ENCODE measurements at places on chromosomes 4 and X.

DNA sequence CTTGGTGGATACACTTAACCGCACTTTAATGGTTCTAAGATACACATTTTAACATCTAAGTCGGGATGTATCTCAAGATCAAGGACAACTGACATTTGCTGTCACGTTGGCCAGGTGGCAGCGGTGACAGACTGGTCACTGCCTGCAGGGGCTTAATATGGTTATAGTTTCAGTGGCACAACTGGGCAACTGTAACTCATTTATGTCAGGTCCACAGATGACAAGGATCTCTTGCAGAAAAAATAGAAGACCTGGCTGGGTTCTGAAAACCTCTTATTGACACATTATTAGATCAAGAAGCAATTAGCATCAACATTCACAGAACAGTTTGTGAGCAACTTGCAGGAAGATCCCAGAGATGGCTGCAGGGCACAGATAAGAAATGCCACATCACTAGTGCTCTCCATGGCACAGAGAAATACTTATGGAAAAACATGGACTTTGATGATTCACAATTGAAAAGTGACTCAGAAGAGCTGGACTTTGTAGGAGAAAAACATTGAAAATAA is 99.6 kb upstream of the SORBS2 start:
- no peak for DNase-seq

GRCh38 chr4:37528166-37528885 is 157.8 kb downstream of the RELL1 start:
- DNase-seq = no peak

DNA sequence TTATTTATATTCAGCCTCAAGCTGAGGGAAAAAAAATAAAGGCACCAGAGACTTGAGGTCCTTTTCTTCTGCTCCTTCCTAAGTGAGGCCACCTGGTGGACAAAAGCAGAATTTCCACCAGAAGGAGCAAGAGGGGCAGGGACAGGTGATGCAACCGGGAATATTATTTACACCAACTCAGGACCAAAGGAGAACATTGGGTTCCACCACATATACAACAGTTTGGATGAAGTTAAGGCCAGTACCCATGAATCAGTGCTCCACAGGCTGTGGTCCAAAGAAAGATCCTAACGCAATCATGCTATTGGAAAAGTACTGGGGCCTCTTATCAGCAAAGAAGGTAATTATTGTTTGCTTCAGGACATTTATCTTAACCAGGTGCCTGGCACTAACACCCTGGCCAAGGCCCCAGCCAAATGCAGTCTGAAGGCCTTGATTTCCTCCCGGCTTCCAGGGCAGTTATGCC is 57.4 kb downstream of the TSC22D3 start:
- DNase-seq = peak; percentile 87

- DNase-seq = no peak
Measured at GRCh38 chrX:105328773-105329172, 108.3 kb upstream of the TEX13A start.

DNA sequence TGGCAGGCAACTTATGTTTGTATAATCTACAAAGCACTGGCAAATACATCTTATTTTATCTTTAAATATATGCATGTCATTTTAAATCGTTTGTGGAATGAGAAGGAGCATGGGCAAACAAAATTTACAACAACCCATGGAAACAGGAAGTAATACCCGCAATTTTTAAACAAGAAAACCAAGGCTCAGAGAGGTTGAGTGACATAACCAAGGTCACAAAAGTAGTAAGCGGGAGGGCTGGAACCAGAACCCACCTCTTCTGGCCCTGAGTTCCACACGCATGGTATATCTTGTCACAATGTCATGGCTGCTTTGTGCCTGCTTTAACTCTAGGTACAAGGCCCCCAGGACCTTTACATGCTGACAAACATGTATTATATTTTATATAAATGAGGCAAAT is 52.9 kb downstream of the SLC7A11 start:
- no peak for DNase-seq

DNA sequence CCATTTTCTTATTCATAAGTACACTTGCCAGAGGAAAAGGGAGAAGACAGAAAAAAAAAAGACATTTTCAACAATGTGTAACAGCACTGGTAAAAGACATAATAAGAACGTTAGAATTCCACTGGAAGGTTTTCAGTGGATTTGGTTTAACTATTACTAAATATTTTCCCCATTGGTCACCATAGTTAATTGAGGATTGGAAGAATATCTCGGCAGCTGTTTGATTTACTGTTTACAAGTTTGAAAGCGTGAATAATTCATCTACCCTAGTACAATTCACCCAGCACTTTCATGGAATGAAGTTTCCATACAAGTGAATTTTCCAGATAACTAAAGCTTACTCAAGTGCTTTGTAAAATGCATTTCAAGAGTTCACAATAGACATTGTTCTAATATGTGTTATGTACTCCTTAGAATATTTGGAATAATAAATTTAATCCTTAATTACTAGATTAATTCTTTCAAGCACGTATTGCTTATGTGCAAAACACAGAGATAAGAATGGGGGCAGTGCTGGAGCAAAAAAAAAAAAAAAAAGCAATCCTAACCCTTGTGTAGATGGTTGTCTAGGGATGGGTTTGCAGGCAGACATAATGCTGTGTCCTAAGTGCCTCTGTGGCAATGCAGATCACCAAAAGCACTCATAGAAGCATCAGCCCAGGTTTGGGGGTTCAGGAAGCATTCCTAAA is 57.1 kb downstream of the ENPEP start:
- no peak for DNase-seq

DNA sequence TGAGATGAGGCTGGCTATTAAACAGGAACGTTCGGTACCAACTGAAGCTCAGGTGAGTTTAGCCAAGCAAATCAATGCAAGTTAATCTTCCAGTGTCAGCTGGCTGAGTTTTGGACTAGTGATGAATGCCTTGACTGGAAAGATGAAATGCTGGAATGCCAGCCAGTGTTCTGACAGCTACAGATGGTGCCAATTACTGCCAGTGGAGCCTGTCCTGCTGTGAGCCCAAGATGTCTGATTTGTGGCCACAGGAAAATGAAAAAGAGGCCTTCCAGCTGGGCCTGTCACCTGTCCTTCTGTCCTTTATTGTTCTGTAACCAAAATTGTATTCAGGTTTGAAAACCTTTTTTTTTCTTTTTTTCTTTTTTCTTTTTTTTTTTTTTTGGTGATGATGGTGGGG is 223.1 kb downstream of the AFF2 start:
- DNase-seq = no peak

DNA sequence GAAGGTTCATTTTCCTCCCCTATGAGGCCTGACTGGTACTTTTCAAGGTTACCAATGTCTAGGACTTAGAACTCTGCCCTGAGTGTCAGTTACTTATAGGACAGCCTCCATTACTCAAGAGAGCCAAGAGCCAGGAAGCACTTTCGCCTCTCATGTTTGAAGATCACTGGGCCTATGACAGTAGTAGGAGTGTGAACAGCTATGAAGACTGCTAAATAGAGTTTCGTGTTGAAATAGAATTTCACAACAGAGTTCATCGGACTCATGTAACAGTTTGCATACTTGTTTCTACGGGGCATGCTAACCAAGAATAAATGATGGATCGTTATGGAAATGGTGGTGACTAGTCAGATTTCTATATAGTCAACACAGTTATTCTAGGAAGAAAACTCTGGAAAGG is 97.8 kb upstream of the GPC4 start:
- DNase-seq = no peak

GRCh38 chr4:154606728-154607723 is 5.4 kb downstream of the FGG start:
- DNase-seq = no peak

DNA sequence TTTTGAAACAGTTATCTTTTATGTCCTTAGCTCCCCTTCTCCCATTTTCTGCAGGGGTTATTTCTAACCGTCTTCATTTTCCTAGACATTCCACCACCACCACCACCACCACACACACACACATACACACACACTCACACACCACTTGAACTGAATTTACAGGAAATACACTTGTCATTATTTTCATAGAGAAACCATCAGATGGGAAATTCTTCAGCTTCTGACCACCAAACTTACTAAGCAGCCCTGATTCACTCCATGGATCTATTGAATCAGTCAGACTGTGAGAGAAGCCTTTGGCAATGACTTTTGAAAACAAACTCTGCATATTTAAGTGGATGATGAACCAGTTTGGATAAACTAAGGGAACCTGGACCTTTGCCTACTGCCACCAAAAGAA is 210.1 kb upstream of the NHS start:
- no peak for DNase-seq

DNA sequence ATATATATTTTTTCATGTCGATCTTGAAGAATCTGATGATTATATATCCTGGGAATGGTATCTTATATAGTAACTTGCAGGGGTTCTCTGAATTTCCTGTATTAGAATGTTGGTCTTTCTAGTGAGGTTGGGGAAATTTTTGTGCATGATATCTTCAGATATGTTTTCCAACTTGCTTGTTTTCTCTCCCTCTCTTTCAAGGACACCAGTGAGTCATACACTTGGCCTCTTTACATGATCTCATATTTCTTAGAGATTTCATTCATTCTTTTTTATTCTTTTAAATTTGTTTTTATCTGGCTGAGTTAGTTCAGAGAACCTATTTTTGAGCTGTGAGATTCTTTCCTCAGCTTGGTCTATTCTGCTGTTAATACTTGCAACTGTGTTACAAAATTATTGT is 27.2 kb upstream of the C4orf17 start:
- no peak for DNase-seq

GRCh38 chrX:71919431-71919830 is 8.8 kb downstream of the NHSL2 start:
- DNase-seq = no peak

- peak; percentile 85 for DNase-seq
Measured at GRCh38 chr4:40199999-40200874, 3.4 kb downstream of the RHOH start.

DNA sequence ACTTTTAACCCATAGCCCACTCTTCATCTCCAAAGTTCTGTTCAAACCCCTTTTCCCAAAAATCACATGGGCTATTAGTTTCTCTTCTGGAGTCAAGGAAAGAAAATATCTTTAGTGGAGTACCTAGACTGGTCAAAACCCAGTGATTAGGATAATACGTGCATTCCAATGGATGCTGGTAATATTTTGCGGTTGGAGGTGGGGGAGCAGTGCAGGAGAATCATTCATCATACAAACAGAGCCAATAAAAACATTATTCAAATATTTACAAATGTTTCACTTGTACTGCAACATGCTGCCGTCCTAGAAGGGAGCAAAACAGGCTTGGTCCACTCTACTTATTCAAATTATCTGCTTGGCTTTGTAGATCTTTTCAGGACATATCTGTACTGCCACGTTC is 57.2 kb upstream of the RAB9B start:
- no peak for DNase-seq

DNA sequence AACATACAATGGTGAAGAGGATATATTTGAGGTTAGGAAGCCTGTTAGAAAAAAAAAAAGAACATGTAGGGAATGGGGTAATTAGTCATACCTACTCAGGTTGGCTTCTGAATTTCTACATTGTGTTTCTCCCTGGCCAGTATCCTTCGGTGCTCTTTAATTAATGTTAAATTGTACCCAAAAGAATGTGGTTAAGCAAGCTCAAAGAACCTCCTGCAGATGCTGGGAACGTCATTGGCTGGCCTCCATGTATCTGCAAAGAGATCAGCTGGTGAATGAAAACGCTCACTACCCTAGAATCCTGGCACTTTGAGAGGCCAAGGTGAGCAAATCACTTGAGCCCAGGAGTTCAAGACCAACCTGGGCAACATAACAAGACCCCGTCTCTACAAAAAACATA is 942.3 kb upstream of the PRKX start:
- DNase-seq = no peak

GRCh38 chr4:921830-922331 is 10.2 kb downstream of the GAK start:
- DNase-seq = no peak

DNA sequence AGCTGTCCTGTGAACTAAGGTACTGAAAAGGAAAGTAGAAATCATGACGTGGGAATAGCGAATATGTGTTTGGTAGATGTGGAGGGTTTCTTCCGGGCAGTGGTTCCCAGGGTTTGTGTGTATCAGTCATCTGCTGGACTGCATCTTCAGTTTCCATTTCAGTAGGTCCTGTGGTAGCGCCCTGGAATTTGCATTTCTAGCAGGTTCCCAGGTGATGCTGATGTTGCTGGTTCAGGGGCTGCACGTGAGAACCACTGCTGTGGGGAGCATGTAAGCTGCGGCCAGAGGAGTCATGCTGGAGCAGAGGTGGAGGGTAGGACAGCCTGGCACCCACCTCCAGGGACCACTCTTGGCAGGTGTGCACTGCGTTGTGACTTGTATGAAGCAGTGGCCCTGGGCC is 47.1 kb downstream of the ARHGAP10 start:
- DNase-seq = no peak

DNA sequence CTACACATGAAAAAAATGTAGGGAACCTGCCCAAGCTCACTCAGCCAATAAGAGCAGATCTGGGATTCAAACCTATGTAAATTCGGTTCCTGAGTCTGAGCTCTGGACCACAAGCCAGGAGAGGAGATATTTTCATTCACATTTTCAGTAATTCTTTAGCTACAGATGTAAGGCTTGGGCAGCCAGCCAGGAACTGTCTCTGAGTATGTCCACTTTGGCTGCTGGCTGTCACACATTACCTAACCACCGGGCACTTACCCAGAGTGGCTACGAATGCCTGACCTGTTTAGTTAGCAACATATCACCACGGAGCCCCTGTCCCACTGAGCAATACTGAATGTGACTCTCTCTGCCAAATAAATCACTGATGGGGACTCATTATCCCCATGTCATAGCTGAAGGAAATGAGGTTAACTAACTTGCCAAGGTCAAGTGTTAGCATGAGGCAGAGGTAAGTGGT is 15.3 kb downstream of the USP46 start:
- DNase-seq = no peak

DNA sequence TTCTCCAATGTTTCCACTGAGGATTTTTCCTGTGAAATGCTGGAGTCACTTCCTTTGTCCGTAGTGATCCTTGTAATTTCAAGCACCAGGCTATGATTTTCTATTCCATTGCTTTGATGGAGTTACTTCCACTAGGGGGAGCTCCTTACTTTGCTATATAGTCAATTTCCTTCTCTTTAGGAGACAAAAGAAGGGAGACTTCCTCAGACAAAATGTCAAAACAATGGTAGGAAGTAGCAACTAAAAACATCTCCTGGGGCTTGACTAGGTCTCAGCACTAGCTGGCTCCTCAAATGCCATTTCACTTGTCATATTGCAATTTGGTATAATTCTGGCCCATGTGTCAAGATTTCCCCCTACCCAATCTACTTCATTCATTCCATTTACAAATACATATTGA is 24.1 kb downstream of the ZCCHC12 start:
- no peak for DNase-seq
